Airway epithelial cell (primary cell): ENCODE measurements at places on chromosomes 12 and 14. TPM values are rescaled to one million over a fixed set of nuclear protein-coding genes. Genes with fewer than 3 reads are reported as not detected.

Gene MYRFL
- total RNA-seq = 1.3 and 1.9 TPM in 2 replicates

Gene APOF
- not detected in 2 replicates for total RNA-seq

Gene MMP19
- 1.1 and 1.2 TPM in 2 replicates for total RNA-seq

Gene TMEM179
- 0.49 TPM in 1 of 2 replicates, not detected in the other for total RNA-seq

Gene PSME1
- 143 and 167 TPM in 2 replicates for total RNA-seq

Gene KCNH5
- not detected in 2 replicates for total RNA-seq
